ENCODE measurements at places on chromosomes 16 and 17.

- no peak for DNase-seq
Measured at GRCh38 chr16:24883714-24884151, 38.0 kb downstream of the SLC5A11 start.

GRCh38 chr17:2814481-2815341 is 18.5 kb downstream of the RAP1GAP2 start:
- DNase-seq, result no peak

- no peak for DNase-seq
Measured at GRCh38 chr17:72249441-72249840, 128.6 kb downstream of the SOX9 start.

- no peak for DNase-seq
Measured at GRCh38 chr17:10757067-10757466, 27.2 kb upstream of the TMEM220 start.

GRCh38 chr17:16919663-16920627 is 52.0 kb downstream of the TNFRSF13B start:
- DNase-seq, result no peak

GRCh38 chr17:60173304-60173819 is 23.6 kb downstream of the CA4 start:
- DNase-seq, result peak; percentile 36

- DNase-seq, result peak; percentile 81
Measured at GRCh38 chr17:21511363-21512195, 135.4 kb downstream of the KCNJ12 start.

DNA sequence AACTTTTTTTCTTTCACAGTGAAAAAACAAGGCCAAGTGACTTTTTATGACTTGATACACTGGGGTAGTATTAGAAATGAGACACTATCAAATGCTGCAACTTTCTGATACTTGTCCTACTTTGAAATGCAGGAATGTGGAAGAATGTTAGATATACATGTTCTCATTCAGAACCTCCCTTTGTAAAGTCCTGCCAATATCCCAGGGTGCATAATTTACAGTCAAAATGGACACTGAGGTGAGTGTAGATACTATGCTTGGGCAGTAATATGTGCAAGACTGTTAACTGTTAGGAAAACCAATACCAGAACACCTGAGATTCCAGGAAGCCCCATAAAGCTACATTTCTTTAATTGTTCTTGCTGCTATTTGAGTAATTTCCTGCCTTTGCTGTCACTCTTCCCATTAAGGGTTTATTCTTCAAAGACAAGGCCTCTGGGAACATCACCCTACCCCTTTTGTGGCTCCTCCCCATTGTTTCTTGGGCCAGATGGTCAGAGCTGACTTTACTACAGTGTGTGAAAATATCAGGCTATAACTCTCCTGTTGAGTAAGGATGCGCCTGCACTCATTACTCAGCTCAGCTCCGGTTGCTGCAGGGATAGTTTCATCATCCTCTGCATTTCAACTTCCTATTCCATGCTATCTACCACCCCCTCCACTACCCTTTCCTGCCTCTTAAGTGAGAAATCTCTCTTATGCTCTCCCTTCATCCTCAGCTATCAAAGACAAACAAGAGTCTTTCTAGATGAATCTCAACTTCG is 48.7 kb downstream of the TMEM100 start:
- peak; percentile 71 for DNase-seq

- DNase-seq, result no peak
Measured at GRCh38 chr16:66578651-66579531, at the start of gene CMTM2. CMTM2 (plus strand) TSS chr16:66579463; CDS start chr16:66579608, 145 bp downstream.

- DNase-seq, result no peak
Measured at GRCh38 chr16:49566432-49566831, 192.8 kb downstream of the C16orf78 start.

DNA sequence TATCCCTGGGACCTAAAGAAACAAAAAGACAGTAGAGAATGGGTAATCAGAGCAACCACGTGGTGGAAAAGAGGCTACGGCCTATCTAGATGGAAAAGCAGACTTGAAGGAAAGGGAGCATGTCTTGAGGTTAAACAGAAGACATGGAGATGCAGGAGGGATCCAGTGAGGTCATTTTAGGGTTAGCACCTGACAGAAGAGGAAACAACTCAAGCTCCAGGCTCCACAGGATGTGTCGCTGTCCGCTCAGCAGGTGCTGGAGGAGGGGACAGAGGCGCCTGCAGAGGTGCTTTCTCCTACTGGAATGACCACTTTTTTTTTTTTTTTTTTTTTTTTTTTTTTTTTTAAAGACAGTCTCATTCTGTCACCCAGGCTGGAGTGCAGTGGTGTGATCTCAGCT is 47.5 kb upstream of the CLEC3A start:
- no peak for DNase-seq

DNA sequence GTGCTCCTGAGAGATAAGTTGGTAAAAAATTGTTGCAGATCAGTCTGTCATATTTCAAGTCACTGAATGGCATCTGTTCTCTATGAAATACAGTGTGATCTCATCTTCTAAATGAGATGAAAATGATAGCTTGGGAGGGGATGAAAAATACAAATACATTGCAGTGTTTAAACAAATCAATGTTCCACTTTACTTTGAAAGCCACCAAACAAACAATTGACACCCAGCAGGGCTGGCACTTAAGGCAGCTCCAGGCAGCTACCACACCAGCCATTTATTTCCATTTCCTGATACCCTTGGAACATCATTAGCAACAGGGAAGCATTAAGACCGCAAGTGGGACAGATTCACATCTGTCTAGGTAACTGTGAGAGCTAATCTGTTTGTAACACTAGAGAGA is 827.6 kb upstream of the KIF2B start:
- no peak for DNase-seq

Data from fibroblast of skin of abdomen (primary cell).